H1 (cell line): ENCODE measurements at places on chromosomes 1 and 21.

DNA sequence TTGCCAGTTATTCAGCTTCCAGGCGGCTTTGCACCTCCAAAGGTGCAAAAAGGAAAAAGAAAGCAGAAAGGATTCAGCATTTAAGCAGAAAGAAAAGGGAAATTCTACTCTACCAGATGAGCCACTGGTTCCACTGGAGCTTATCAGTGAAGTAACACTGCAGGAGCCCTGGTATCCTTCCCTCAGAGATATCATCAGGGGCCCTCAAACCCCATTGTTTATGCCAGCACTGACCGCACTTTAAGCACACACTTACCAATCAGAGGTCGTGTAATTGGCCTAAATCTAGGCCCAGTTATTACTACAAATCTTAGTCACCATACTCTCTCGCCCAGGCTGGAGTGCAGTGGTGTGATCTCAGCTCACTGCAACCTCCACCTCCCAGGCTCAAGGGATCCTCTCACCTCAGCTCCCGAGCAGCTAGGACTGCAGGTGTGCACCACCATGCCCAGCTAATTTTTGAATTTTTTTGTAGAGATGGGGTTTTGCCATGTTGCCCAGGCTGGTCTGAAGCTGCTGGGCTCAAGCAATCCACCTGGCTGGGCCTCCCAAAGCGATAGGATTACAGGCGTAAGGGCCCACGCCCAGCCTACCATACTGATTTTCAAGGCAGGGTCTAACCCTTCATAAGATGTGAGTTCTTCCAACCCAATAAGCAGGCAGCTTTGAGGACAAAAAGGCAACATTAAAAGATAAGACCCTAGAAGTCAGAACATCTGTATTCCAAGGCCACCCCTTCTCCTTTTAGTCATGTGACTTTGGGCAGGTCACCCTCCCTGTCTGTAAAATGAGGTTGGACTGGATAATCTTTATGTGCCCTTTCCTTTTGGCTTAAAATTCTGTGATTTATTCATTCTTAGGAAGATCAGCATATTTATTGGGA lies 125.3 kb downstream of the SYT2 start:
- no peak for DNase-seq

DNA sequence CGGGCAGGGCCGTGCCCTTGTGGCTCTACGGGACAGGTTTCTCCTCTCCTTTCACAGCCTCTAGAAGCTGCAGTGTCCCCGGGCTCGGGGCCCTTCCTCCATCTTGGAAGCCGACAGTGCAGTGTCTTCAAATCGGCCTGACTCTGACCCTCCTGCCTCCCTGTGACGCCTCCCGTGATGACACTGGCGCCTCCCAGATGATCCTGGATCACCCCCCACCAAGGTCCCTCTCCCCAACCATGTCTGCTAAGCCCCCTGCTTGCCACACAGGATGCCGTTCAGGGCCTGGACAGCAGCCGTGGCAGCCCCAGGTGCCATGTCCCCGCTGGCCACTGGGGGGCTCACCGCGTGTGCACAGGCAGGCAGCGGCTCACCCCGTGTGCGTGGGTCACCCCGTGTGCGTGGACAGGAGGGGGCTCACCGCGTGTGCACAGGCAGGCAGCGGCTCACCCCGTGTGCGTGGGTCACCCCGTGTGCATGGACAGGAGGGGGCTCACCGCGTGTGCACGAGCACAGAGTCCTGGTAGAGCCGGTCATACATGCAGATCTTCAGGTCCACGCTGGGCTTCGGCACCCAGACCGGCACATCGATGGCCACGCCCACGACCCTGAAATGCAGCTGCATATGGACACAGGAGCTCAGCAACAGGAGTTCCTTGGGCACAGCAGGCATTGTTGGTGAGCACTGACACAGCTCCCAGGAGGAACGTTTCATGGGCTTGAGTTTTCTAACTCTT lies 24.9 kb upstream of the TMEM52 start:
- no peak for DNase-seq

GRCh38 chr21:46483300-46484295 lies 24.9 kb downstream of the DIP2A start:
- DNase-seq, result no peak

DNA sequence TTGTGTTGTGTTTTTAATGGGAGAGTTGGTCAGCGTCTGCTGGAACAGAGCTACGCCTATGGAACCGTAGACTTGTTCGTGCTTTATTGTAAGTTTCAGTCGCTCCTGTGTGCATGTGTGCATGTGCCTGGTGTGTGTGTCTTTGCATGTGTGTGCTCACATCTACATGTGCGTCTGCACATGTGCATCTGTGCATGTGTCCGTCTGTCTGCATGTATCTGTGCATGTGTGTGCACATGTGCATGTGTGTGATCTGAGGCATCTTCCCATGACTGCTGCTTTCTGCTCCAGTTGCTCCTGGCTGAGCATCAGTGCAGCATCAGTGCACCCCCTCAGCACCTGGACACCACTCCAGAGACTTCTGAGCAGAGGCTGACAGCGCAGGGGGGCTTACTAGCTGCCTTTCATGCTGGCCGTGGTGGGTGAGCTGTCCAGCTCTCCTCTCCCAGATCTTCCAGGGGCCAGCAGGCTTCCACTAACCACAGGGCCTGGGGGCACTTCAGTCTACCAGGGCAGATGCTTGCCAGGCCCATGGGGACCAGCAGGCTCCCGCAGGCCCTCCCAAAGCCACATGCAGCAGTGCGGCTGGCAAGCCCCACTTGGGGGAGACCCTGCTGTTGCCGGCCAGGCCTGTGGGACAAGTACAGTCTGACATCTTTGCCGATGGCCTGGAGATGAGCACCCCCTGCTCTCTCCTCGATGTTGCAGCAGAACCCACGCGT lies 47.8 kb upstream of the PCBP3 start:
- no peak for DNase-seq

DNA sequence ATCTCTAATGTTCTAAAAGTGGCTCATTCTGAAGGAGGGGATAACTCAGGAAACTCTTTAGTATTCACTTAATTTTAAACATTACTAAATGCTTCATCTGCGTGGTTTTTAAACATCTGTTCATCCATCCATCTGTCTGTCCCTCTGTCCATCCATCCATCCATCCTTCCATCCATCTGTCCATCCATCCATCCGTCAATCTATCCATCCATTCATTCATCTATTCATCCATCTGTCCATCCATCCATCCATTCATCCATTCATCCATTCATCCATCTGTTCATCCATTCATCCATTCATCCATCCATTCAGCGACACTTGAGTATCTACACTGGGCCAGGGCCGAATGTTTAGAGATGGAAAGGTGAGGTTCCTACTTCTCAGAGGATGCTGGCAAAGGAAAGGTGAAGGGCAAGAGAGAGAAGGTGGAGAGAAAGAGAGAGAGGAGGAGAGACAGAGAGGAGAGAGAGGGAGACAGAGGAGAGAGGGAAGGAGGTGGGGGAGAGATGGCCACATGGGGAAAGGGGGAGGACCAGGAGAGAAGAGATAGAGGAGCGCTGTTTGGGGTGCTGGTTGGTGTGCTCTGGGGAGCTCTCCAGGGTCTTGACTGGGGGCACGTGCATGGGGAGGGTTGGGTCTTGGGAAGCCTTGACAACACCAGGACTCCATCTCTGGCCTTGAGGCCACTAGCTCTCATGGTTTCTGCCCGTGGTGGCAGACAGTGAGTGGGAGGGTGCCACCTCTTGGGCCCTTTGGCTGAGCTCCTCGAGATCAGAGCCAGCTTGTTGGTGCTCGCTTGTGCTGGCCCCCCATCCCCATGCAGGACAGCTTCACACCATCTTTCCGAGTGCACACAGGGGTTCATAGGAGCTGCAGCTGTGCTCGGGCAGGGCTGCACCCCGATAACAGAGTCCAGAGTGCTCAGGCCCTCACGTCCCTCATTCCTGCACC lies 45.6 kb downstream of the ABCG1 start:
- no peak for DNase-seq

DNA sequence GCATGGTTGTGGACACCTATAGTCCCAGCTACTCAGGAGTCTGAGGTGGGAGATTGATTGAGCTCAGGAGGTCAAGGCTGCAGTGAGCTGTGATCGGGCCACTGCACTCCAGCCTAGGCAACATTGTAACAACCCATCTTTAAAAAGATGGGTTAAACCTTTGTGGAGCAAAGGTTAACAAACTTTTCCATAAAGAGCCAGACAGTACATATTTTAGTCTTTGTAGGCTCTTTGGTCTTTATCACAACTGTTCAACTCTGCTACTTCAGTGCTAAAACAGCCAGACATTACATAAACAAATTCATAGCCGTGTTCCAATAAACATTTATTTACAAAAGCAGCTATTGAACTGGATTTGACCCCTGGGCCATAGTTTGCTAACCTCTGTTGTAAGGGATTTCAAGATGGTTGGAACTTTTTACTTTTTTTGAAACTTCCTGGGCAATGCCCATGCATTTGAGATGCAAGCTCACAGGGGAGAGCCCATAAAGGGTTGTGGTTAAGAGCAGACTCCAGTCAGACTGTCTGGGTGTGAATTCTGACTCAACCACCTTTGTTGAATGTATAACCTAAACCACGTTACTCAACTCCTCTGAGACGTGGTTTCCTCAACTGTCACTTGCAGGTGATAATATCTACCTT lies 10.8 kb downstream of the INAVA start:
- no peak for DNase-seq
